T-helper 17 cell (primary cell): ENCODE measurements at places on chromosomes 7 and 10. TPM values are rescaled to one million over a fixed set of nuclear protein-coding genes. Genes with fewer than 3 reads are reported as not detected.

DNA sequence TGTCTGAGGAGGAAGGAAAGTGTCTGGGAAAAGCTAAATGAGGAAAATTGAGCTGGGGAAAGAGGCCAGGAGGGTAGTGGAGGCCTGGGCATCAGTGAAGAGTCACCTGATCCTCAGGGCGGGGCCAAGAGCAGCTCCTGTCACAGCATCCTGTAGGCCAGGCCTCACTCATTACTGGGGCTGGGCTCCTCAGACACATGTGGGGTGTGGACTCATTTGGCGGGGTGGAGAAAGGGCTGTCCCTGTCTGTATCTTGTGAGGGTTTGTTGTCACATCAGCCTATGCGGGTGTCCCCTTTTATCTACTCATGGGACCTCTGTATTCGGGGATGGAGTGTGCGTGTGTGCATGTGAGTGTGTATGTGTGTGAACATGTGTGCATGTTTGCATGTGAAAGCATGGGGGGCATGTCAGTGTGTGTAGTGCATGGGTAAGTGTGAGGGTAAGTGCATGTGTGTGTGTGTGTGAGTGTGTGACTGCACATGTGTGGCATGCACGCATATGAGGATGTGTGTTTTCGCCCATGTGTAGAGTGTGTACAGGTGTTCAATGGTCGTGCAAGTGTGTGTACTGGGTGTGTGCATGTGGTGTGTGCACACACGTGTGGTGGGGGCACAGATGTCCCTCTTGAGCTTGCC, 67.8 kb downstream of the RAMP3 start:
- H3K36me3 ChIP-seq: peaks cover 3% of the 10 kb centered on the region
- no peak overlapping the region for H3K4me3 ChIP-seq
- H3K27me3 ChIP-seq: peaks cover 71% of the 10 kb centered on the region
- no peak for DNase-seq
- no peak overlapping the region for H3K27ac ChIP-seq
- peaks cover 11% of the 10 kb centered on the region for H3K4me1 ChIP-seq

GRCh38 chr10:59126991-59127390, 49.5 kb upstream of the PHYHIPL start:
- H3K4me1 ChIP-seq: no peaks in the 10 kb centered on the region
- no peaks in the 10 kb centered on the region for H3K27me3 ChIP-seq
- no peak overlapping the region for H3K27ac ChIP-seq
- no peak overlapping the region for H3K4me3 ChIP-seq
- DNase-seq: no peak

DNA sequence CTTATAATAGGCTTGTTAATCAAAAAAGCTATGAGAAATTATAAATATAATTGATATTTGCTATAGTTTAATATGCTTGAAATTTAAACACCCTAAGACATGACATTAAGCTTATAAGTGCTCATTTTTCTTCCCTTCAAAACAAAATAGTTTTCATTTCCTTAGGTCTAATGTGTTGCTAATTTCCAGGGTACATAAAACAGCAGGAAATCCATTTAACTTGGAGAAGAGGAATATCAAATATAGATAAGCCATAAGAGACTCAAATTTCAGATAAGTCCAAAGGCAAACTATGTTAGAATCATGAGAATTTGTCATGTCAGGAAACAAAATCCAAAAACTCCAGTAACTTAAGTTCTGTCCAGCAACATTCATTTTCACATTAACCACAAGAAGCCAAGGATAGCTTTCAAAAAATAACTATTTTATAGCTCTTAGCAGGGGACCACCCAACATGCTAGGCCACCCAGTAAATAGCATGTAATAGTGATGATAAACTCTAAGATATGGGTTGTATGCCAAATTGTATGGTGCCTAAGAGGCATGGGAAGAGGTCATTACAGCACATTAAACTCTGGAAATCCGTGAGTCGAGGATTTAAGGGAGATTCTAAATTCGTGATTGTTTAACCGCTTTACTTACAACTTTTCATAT, 298.1 kb downstream of the CRPPA start:
- no peak overlapping the region for H3K27ac ChIP-seq
- H3K27me3 ChIP-seq: no peaks in the 10 kb centered on the region
- no peak overlapping the region for H3K4me3 ChIP-seq
- no peak for DNase-seq
- H3K36me3 ChIP-seq: no peaks in the 10 kb centered on the region

GRCh38 chr10:24208661-24209431, at the start of gene KIAA1217:
TSS of gene KIAA1217 (plus strand) at chr10:24209138. CDS start at chr10:24209194, 56 bp downstream.
- H3K27ac ChIP-seq: no peak within 1 kb of the TSS
- H3K27me3 ChIP-seq: peaks cover 58% of the 10 kb centered on the region
- no peak for DNase-seq
- H3K4me1 ChIP-seq: peaks cover 9% of the 10 kb centered on the region
- H3K4me3 ChIP-seq: peak within 1 kb of the TSS; percentile 69

DNA sequence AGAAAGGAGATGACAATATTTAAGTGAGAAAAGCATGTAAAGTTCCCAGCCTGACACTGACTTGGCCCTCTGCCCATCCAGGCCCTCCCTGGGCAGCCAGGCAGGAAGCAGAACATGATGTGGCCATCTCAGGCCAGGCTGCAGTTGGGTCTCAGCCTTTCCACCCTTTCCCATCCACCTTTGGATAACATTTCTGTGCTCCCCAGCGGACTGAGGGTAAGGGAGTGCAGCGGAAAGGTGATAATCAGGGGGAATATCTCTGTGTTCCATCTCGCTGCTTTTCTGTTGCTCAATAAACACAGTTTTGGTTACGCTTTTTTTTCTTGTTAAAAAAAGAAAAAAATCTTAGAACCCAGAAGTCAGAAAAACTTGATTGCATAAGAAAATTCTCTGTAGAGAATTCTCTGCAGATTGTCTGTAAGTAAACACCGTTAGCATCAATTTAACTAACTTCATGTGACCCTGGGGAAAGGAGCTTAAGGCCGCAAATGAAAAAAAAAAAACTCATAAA, 37.2 kb upstream of the TARP start:
- H3K36me3 ChIP-seq: no peaks in the 10 kb centered on the region
- no peaks in the 10 kb centered on the region for H3K4me1 ChIP-seq
- peak overlapping the region; percentile 45 for H3K4me3 ChIP-seq
- H3K27ac ChIP-seq: peak overlapping the region; percentile 19
- H3K27me3 ChIP-seq: no peaks in the 10 kb centered on the region

DNA sequence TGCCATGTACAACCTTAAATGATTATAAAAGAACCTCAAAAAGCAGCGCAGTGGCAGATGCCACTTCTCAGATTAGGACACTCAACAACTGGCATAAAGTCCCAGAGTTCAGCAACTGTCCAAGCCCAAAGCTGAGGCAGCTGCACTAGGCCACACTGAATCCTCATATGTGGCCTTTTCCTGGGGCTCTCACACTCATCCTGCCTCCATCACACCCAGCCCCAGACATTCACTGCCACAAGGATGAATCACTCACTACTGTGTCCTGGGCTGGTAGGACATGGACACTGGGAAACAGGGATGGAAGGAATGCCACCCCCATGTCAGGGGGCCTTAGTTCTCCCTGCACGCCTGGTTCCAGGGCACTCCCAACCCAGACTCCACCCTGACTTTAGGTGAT, 547.7 kb downstream of the TNS3 start:
- H3K36me3 ChIP-seq: no peaks in the 10 kb centered on the region
- no peak overlapping the region for H3K4me3 ChIP-seq
- H3K27me3 ChIP-seq: no peaks in the 10 kb centered on the region
- no peak for DNase-seq
- H3K27ac ChIP-seq: no peak overlapping the region

DNA sequence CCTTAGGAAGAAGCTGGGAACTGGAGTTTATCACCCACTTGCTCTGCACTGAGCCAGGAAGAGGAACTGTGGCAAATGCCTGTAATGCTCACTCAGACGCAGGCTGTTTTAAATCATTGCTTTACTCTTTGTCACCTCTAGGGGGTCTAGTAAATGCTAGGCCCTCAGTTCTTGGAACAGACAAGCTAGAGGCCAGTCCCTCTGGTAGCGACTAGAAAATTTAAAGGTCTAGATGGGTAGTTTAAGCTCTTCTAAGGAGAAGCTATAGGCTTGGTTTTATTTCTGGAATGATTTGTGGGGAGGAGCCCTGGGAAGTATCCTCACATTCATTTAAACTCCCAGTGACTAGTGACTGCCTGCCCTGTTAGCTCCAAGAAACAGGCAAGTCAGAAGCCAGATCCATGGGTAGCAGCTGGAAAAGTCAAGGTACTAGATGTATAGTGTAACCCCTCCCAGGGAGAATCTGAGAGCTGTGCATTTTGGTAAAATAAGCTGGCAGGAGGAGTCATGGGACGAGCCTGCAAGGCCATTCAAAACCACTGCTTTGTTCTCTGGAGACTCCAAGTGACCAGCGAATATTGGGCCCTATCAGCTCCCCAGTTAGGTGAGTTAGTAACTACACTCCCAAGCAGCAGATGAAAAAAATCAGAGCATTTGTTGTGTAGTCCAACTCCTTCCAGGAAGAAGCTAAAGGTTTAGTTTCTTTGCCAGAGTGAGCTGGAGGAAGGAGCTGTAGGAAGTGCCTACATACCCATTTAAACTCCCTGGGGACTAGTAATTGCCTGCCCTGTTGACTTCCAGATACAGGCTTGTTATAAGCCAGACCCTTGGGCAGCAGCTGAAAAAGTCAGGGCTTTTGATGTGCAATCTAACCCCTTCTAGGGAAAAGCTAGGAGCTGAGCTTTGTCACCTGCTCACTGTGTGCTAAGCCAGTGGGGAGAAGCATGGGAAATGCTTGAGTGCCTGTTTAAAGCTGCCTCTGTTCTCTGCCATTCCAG, 68.9 kb downstream of the DYNC1I1 start:
- H3K27ac ChIP-seq: peak overlapping the region; percentile 12
- no peak for DNase-seq
- no peaks in the 10 kb centered on the region for H3K36me3 ChIP-seq
- H3K4me3 ChIP-seq: no peak overlapping the region

- DNase-seq: no peak
- no peak overlapping the region for H3K27ac ChIP-seq
- peaks cover 3% of the 10 kb centered on the region for H3K36me3 ChIP-seq
- H3K4me1 ChIP-seq: no peaks in the 10 kb centered on the region
Measured at GRCh38 chr7:98307971-98308466, 26.5 kb downstream of the BRI3 start.

DNA sequence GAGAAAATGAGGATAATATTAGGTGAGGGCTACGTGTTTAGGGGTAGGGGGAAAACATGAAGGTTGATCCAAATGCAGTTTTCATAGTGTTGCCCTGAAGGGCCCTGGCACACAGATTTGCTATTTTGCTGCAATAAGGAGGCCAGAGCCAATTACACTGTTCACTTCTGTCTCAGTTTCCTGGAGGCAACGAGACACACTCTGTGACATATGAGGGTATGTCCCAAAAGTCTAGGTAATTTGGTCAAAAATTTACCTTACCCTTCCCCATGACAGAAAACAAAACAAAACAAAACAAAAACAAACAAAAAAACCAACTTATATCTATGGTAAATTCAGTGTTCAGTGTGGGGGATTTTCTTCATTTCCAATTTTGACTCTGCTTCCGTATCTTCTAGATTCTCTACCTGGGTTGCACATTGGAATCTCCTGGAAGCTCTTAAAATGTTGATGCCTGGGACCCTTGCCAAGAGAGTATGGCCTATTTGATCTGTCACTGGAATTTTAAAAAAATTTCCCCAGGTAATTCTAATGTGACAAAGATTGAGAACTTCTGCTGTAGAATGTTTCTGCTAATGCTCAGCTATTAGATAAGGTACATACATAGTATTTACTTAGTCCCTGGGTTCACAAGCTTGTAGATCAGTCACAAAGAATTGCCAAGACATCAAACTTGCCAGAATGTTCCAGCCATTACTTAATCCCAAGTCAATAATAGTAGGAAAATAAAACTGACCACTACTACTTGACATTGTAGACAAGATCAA, 139.5 kb downstream of the SEMA3E start:
- H3K36me3 ChIP-seq: no peaks in the 10 kb centered on the region
- H3K27me3 ChIP-seq: no peaks in the 10 kb centered on the region
- H3K27ac ChIP-seq: no peak overlapping the region
- no peak overlapping the region for H3K4me3 ChIP-seq

- H3K4me1 ChIP-seq: peaks cover 17% of the 10 kb centered on the region
- peaks cover 24% of the 10 kb centered on the region for H3K27me3 ChIP-seq
Measured at GRCh38 chr10:78996792-78997129, 72.0 kb upstream of the ZMIZ1 start.

DNA sequence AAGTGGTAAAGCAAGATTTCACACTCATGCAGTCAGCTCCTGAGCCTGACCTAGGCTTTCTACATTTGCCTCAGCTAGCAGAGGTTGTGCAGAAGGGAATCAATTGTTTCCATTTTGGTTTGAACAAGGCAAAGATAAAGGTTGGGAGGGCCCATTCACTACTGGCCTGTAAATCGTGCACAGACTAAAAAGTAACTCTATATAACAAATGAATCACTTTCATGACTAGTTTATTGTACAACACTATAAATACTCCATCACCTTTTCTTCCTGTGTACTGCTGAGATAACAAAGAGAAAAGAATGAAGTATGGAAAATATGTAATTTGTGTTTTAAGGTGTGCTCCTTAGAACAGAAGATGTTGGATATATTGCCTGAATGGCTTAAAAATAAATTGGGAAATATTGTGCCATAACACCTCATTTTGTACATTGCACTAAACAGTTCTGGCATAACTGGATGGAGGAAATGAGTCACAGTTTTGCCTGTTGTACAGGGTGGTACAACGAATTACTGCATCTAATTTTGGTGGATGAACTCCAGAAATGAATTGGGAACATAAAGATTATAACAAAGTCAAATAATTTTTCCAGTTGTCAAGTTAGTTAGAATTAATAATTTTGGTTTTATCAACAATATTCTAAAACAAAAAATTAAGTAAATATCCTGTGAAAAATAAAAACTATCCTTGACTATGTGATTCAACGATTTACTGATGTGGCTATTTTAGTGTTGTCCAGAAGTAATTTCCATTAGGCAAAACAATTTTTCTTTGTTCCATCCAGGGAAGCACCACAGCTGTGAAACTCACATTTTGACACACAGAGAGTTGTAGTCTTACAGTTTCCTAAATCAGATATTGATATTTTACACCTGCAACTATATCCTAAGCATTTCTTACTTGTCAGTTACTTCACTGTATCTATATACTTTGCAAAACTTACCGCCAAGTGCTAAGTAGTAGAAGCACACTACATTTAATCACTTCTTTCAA, 18.0 kb downstream of the SEMA3C start:
- no peaks in the 10 kb centered on the region for H3K4me1 ChIP-seq
- no peak for DNase-seq
- H3K36me3 ChIP-seq: no peaks in the 10 kb centered on the region
- H3K27me3 ChIP-seq: no peaks in the 10 kb centered on the region

SEC31B gene
- 73.5 TPM for total RNA-seq

PGAM1 gene
- total RNA-seq: 101 TPM

PAPOLB gene
- total RNA-seq: not detected

GPER1 gene
- not detected for total RNA-seq

NUTM2D gene
- 1.6 TPM for total RNA-seq

AMZ1 gene
- 0.32 TPM for total RNA-seq
